Skeletal muscle tissue (tissue), 5 donors: ENCODE measurements at places on chromosomes 3 and 15. TPM values are rescaled to one million over a fixed set of nuclear protein-coding genes. Genes with fewer than 3 reads are reported as not detected.

The SLC38A3 gene
- 0.52 TPM for total RNA-seq

The ACTC1 gene
- total RNA-seq: 1,126 TPM

The FBXO40 gene
- total RNA-seq: 4.2 TPM

The RTP3 gene
- under 0.01 TPM for total RNA-seq

The CCDC174 gene
- total RNA-seq: 7.3 TPM

The CHCHD4 gene
- total RNA-seq: 12.5 TPM

The CHRM5 gene
- total RNA-seq: not detected

The TGM4 gene
- total RNA-seq: not detected
